ENCODE measurements at places on chromosomes 6 and 20.

DNA sequence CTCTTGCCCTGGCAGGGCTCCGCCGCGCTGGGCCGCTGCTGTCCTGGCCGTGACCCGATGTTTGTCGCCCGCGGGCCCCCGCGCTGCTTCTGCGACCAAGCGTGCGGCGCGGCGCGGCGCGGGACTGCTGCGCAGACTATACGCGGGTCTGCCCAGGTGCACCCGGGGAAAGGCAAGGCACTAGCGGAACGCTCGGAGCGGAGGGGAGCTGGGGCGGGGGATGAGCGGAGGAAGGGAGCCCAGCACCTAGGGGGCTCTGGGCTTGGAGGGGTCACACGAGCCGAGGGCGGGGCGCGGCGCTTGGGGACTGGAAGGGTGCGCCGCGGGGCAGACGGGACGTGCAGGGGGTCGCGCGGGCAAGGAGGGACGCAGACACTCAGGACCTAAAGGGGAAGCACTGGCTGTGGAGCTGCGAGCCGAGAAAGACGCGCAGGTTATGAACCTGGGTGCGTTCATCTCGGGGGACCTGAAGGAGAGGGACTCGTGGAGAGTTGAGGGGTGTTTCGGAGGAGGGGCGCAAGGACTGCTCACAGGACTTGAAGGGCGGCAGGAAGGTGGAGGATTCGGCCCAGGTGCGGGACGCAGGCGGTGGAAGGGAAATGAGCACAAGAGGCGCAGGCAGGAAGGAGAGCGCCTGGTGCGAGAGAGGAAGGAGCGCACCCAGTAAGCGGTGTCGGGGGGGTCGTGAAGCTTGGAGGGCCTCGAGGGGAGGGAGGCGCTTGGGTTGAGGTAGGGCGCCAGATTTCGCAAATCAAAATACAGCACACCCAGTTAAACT is 40.8 kb upstream of the ZNFX1 start:
- no peak for DNase-seq

GRCh38 chr20:23331450-23332350 is 18.9 kb upstream of the NXT1 start:
- DNase-seq = no peak

- no peak for DNase-seq
Observed at GRCh38 chr6:49906526-49906925, 40.2 kb upstream of the CRISP1 start.

DNA sequence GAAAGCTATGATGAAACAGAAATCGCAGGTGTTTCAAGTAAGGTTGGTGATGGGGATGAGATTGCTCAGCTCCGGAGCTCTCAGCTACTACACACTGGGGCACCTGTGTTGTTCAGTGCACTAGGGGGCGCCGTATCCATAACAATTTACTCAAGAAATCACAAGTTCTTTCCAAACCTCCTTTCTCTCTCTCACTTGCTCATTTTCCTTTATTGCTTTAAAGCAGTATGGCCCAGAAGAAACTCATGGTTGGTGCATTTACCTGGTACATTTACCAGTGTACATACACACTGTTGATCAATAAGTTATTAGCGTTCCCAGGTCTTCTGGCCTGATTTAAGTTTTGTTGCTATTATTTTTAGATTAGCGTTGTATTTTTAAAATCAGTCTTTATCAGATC is 235.2 kb upstream of the TAB2 start:
- DNase-seq = peak; percentile 85

DNA sequence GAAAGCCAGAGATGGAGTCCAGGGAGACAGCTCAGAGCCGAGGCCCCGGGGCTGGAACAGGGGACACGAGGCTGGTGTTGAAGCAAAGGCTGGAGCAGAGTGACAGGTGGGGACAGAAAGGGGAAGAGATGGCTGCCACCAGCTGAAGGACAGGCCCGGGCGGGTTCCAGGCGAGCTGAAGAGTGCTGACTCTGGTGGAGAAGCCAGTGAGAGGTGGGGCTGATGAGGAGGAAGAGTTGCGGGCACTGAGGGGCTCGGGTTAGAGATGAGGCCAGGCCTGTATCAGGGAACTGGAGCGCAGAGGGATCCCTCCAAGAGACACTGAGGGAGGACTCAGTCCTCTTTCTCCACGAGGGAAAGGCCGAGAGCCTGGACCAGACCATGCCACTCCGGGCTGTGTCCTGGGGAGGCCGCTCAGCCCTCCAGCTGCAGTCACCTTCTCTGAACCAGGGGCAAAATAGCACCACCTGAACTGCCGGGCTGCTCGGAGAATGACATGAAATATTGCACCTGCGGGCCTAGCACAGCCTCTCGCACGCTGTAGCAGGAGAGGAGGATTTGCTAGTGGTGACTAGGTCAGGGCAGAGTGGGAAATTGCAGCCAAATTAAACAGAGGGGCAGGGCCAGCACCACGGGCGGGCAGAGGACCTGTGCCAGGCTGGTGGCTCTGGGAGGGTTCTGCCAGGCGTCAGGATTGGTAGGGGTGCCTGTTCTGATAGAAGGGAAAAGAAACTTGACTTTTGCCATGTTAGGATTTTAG is 175.9 kb downstream of the ZDHHC14 start:
- DNase-seq = no peak

DNA sequence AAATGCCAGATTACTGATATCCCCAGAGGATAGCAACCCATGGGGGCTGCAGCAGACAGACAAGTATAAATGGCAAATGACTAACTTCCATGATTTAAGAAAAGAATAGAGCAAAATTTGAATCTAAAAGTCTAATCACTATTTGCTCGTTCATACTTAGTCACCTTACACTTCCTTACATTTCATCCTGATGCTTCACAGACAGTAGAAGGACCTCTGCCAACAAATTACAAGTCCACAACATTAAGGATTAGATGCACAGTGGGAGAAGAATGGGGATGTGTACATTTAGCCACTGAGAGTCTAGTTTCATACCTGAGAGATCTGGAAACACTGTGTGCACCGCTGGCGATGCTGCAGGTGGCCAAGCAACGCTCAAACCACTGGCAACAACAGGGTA is 72.4 kb downstream of the FYN start:
- DNase-seq = no peak

Measured in erythroblast (primary cell).